Stimulated activated CD4-positive, alpha-beta T cell treated with anti-CD3 and anti-CD28 coated beads, Interleukin-2, amount 100 ng/mL, for 24 hours (primary cell): ENCODE measurements at places on chromosomes 4 and X.

GRCh38 chr4:125762537-125762936 lies 447.8 kb downstream of the FAT4 start:
- DNase-seq: no peak

- no peak for DNase-seq
Observed at GRCh38 chrX:112819813-112820212, 20.8 kb downstream of the AMOT start.

DNA sequence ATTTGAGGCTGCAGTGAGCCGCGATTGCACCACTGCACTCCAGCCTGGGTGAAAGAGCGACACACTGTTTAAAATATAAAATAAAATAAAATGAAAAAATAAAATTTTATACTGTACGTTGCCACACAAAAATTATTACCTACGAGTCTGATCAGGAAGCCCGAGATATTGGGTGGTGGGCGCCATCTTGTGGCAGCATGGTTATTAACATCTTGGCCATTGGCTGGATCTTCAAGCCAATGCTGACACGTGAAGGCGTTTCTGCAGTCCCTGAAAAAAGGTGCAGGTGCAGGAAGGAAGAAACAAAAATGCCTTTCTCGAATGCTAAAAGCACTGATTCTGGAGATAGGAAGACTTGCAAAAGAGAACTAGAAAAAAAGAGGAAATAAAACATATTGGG lies 4.9 kb upstream of the TLR8 start:
- peak; percentile 75 for DNase-seq

- no peak for DNase-seq
Observed at GRCh38 chr4:13527192-13527980, 16.9 kb downstream of the NKX3-2 start.

DNA sequence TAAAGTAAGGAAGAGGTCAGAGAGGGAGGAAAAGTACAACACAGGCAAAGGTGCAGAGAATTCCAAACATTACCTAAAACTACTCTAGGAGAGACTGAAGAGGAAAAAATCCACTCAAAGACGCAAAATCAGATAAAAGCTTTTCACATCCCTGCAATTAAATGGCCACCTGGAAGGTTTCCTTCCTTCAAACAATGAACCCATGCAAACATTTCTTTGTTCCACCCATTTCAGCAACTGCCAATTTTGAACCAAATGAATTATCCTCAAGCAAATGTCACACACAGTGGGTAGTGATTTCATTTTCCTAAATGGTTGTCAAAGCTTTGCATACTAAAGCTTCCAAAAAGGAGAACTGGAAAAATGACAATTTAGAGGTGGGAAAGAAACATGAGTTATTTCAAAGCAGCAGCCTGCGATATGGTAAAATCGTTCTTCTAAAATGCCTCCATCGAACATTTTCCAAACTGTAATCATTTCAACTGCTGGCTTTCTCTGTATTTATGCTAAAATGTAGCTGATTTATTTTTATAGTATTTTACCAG lies 45.0 kb downstream of the APBB2 start:
- no peak for DNase-seq

DNA sequence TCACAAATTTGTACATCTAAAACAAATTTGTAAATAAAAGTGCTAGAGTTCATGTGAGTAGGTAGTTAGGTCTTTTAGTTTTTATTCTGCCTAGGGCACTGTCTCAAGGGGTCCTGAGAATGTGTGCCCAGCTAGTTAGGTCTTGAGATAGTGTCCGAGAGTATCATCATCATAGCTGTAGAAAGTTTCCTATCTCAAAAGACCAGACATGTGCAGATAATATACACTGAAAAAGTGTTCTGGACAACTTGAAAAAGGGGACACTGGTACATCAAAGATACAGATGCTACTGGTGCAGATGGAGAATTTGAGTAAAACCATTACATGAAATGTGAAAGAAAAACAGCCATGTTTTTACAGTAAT lies 1.8 kb upstream of the ZCCHC4 start:
- DNase-seq: no peak

GRCh38 chr4:129978315-129978714 lies 882.4 kb downstream of the C4orf33 start:
- no peak for DNase-seq

DNA sequence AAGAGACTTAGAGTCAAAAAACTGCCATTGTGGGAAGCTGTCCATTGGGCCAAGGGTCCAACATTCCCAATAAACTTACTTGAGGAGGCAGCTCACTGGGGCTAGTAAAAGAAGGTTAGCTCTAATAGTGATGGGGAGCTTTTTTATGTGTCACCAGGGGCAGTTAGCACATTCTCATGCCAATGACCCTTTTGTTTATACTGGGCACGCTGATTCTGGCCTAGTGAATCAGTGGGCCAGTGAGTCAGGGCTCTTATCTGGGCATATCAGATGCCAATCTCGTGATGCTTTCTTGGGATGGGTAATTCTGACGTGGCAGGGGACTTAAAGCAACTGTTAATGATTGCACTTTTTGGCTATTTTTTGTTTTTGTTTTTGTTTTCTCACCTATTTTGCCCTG lies 27.8 kb downstream of the TCEAL1 start:
- no peak for DNase-seq

- no peak for DNase-seq
Observed at GRCh38 chrX:109997786-109998452, 5.0 kb upstream of the TMEM164 start.

DNA sequence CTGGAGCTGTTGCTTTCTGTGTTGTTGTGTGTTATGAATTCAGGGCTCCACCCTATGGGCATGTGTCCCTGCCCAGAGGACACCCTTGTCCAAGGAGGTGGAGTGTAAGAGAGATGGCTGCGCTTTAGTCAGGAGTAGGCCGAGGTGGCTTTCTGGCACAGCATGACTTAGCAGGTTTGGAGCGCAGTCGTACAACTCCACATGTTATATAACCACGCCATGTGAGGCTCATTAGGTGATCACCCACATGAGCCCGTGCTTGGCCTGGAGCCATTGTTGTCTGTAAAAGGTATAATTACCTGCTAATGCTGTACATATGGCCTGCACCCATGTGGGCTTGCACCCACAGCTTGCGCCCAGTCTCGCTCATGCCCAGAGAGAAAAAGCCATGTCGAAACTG lies 15.8 kb upstream of the ANAPC4 start:
- DNase-seq: no peak

- DNase-seq: no peak
Observed at GRCh38 chr4:101200561-101200960, 146.8 kb downstream of the PPP3CA start.

- no peak for DNase-seq
Observed at GRCh38 chr4:133865612-133866327, 335.8 kb downstream of the PABPC4L start.

GRCh38 chr4:122548452-122548851 lies 72.4 kb downstream of the IL21 start:
- no peak for DNase-seq

- DNase-seq: peak; percentile 18
Observed at GRCh38 chrX:46686003-46686645, 72.8 kb downstream of the SLC9A7 start.

DNA sequence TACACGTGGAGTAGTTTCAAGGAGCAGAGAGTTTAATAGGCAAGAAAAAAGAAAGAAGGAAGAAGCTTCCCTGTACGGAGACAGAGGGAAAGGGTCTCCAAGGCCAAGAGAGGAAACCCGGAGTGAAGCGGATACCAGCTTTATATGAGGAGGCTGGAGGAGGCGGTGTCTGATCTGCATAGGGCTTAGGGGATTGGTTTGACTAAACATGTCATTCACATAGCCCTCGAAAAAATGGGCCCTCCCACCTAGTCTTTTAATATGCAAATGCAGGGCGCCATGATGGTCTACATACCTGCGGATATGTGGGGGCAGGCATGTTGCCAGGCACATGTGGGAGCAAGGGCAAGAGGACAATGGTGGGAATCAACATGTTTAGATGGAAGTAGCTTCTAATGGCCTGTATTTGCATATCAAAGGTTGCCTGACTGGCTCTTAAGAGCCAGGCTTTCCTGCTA lies 103.1 kb upstream of the UGT8 start:
- DNase-seq: no peak

GRCh38 chr4:122636697-122637096 lies 15.8 kb upstream of the IL21 start:
- no peak for DNase-seq

DNA sequence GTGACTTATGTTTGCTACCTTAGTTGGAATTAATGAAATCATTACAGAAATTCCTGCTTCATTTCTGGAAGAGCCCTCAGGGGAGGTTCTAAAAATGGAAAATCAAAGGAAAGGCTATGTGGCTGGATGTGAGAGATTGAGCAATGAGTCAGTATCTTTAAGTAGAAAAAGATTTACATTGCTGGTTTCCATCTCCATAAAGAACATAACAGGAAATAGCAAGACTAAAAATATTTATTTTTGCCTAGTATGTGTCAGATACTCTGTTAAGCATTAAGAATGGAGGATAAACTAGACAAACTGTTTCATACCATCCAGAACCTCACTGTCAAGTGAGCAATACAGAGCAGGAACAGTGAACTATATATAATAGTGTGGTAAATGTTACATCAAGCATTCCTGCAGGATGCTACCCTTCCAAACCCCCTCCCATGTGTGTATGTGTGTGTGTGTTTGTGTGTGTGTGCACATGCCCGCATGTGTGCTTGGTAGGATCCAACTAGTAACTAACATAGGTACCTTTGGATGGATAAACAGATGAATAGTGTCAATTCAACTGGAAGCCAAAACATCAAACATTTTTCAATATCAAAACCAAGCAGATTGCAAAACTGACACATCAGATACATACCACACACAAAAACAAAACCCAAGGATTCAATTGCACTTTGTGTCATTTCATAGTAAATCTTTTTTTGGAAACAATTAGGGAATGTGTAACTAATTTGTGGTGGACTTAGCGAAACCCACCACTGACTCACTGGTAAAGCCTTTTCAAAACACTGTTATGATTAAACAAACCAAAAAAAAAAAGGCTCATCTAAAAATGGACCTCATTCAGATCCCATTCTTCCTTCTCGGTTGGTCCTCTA lies 223.4 kb downstream of the SHROOM3 start:
- no peak for DNase-seq

DNA sequence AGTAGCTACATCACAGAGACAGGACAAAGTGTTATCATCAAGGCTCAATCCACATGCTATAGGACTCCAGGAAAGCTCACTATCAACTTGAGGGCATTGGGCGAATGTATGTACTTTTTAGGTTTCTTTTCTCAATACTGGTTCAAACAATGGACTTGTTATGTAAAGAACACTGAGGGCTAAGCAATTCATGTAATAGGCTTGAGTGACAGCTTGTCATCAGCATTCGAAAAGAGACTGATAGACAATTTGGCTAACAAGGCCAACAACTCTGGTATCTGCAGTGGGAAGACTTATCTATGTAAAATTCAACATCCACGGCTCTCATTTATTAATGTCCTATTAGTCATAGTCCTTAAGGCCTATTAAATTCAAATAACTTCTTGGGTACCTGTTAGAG lies 141.1 kb downstream of the NPNT start:
- no peak for DNase-seq

GRCh38 chr4:4730249-4730648 lies 129.2 kb upstream of the MSX1 start:
- DNase-seq: no peak

- DNase-seq: no peak
Observed at GRCh38 chr4:183897193-183897592, 7.9 kb upstream of the STOX2 start.

DNA sequence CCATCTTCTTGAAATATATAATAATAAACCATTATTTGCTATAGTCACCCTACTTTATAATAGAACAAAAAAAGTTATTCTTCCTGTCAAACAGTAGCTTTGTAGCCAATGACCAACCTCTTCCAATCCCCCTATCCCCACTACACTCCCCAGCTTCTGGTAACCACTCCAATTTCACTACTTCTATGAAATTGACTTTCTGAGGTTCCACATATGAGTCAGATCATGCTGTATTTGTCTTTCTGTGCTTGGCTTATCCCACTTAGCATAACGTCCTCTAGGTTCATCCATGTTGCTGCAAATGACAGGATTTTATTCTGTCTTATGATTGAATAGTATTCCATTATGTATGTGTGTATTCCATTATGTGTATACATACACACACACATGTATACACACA lies 809.7 kb upstream of the NDST4 start:
- no peak for DNase-seq

DNA sequence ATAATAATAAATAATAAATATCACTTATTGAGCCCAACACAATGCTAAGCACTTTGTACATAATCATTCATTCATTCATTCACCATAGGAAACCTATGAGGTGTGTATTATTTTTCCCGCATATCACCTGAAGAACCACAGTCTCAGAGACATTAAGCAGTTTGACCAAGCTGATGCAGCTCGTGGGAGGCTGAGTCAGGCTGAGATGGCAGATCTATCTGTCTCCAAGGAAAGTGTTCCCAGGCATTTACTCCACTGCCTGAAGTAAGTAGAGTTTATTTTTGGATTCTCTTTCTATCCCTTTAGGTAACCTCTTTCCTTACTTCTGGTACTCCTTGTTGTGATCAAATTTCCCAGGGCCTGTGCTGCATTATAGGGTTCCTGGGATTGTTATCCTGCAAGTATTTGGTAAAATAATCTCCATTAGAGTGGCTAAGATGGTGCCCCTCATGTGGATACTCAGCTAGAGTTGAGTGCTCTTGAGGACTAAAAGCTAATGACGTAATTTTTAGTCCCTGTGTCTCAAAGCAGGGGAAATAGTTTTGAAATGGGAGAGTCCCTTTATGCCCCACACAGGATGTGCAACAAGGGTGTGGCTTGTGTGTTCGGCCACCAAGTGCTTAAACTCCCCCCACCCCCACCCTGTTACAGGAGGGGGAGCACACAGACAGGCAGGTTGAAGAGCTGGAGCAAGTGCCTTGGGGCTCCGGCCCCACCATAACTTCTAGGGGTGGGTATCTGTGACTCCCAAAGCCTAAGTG lies 467.0 kb downstream of the STIM2 start:
- no peak for DNase-seq

DNA sequence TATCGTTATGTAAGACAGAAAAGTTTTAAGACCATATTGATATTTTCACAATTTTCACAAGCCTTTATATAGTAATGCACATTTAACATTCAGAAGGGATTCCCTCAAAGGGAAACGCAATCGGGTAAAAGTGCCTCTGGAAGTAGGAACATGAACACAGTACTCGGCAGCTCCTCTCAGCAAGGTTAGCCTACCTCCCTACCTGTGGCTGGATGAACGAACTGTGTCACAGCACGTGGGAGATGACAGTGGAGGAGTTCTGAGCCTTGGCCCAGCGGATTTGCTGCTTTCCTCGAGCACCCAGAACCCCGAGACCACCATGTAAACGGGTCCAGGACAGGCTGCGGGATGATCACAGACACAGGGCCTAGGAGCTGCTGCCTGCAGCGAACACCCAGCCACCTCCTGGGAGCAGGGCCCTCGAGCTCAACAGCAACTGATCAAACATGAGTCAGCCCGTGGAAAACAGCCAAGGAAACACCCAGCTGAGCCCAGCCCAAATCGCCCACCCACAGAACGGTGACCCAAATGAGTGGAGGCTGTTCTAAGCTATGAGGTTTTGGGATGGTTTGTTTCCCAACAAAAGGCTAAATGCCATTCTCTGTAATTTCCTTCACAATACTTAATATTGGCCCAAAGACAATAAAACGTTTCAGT lies 30.4 kb downstream of the FAT1 start:
- DNase-seq: no peak
